NCI-H460 (cell line): ENCODE measurements at places on chromosomes 4 and X. TPM values are rescaled to one million over a fixed set of nuclear protein-coding genes. Genes with fewer than 3 reads are reported as not detected.

Gene IDH3G
- total RNA-seq, result 81.4 and 82.4 TPM in 2 replicates

Gene HTT
- 14.6 and 17.6 TPM in 2 replicates for total RNA-seq

Gene FOXR2
- total RNA-seq, result not detected in 2 replicates

Gene FGF2
- total RNA-seq, result 51.4 and 52.8 TPM in 2 replicates

Gene OTC
- total RNA-seq, result not detected in 2 replicates

Gene PARM1
- total RNA-seq, result 0.52 and 0.54 TPM in 2 replicates
